Thymus (tissue), 14 donors: ENCODE measurements at places on chromosomes 2 and 18. TPM values are rescaled to one million over a fixed set of nuclear protein-coding genes. Genes with fewer than 3 reads are reported as not detected.

- no peak overlapping the region for H3K4me3 ChIP-seq
- no peaks in the 10 kb centered on the region for H3K4me1 ChIP-seq
- H3K27me3 ChIP-seq, result no peaks in the 10 kb centered on the region
- no peak for DNase-seq
- H3K36me3 ChIP-seq, result no peaks in the 10 kb centered on the region
These were observed 22.8 kb upstream of the CCNYL1 start for GRCh38 chr2:207688597-207688996.

DNA sequence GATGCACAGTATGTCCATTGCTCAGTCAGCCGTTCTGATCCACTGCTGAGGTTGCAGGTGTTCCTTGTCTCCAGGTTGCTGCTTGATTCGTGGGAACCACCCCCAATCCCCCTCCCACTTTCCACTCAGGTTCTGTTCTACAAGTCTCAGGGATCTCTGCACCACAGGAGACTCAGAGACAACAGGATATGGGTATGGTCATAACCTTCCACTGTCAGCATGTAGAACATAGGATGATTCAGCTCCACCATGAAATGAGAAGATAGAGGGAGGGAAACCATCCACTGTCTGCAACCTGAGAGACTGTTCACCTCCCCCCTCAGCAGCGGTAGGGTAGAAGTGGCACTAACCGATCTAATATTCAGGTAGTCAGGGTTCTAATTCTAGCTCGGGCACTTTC is 19.0 kb upstream of the KLF7 start:
- H3K27me3 ChIP-seq, result no peaks in the 10 kb centered on the region
- no peaks in the 10 kb centered on the region for H3K36me3 ChIP-seq
- no peak for DNase-seq
- no peak overlapping the region for H3K4me3 ChIP-seq
- no peaks in the 10 kb centered on the region for H3K4me1 ChIP-seq

- peaks cover 26% of the 10 kb centered on the region for H3K36me3 ChIP-seq
- DNase-seq, result no peak
- H3K27ac ChIP-seq, result no peak overlapping the region
- H3K4me3 ChIP-seq, result no peak overlapping the region
These were observed 22.7 kb downstream of the HK2 start for GRCh38 chr2:74856599-74856998.

SKA1 gene
- total RNA-seq, result 11.5 TPM

DNA sequence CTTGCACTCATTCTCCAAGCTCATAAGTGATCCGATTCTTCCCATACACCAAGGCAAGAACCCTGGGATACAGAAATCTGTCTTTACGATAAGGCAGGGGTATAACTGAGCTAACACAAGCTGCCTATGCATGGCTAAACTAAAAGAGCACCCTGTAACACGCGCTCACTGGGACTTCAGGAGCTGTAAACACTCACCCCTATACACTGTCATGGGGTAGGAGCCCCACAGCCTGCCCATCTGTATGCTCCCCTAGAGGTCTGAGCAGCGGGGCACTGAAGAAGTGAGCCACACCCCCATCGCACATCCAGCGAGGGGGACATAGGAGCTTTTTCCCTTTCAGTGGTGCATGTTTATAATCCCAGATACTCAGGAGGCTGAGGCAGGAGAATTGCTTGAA is 46.7 kb downstream of the METTL8 start:
- no peak for DNase-seq
- H3K27me3 ChIP-seq, result no peaks in the 10 kb centered on the region
- no peaks in the 10 kb centered on the region for H3K36me3 ChIP-seq
- no peaks in the 10 kb centered on the region for H3K4me1 ChIP-seq

RAPH1 gene
- total RNA-seq, result 2.4 TPM

SERPINB12 gene
- 2.6 TPM for total RNA-seq

C1QL2 gene
- total RNA-seq, result 0.05 TPM

DNA sequence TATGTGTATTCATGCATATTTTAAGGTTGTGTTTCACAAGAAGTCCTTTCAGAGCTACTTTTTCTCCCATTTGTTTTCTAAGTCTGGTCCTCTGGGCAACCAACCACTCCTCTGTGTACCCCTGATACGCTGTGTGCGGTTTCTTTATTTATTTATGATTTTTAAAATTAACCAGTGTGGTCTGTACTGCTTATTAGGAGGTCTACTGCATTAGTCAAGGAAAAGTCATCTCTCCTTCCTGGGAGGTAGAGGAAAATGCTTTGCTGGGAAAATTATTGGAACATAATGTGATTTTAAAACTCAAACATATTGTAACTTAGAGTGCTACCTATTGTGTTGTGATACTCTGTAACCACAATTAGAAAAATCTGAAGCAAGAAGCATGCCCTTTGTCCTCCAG is 1404.3 kb downstream of the SUCLG1 start:
- no peaks in the 10 kb centered on the region for H3K36me3 ChIP-seq
- H3K4me1 ChIP-seq, result no peaks in the 10 kb centered on the region
- H3K27me3 ChIP-seq, result no peaks in the 10 kb centered on the region
- no peak for DNase-seq
- no peak overlapping the region for H3K4me3 ChIP-seq
- no peak overlapping the region for H3K27ac ChIP-seq

DNA sequence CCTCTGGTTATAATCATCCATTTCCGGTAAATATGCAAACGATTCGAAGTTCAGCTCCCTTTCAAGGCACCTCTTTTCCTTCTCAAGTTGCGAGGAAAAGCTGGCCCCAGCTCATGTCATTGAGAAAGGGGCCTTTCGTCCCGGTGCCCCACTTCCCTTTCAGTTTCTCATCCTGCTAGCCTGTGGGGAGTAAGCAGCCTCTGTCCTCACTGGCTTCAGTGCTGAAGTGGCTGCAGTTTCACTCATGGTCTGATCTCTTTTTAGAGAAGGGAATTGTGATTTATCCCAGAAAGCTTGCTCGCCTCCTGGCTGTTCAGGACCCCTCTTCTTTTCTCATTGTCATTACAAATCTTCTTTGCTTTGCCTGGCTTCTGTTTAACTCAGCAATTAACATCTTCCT is 207.5 kb downstream of the NR4A2 start:
- H3K4me3 ChIP-seq, result no peak overlapping the region
- no peaks in the 10 kb centered on the region for H3K4me1 ChIP-seq
- H3K36me3 ChIP-seq, result no peaks in the 10 kb centered on the region
- DNase-seq, result no peak

- no peaks in the 10 kb centered on the region for H3K4me1 ChIP-seq
- no peak overlapping the region for H3K4me3 ChIP-seq
These were observed 99.9 kb upstream of the FN1 start for GRCh38 chr2:215535741-215536140.
